ENCODE measurements at places on chromosomes 7 and 10. TPM values are rescaled to one million over a fixed set of nuclear protein-coding genes. Genes with fewer than 3 reads are reported as not detected.

The AGAP6 gene
- 8.1 TPM for total RNA-seq

The SCRN1 gene
- 55.4 TPM for total RNA-seq

The DENND2A gene
- total RNA-seq: 0.64 TPM

The IL15RA gene
- total RNA-seq: 2.3 TPM

The TMEM176A gene
- total RNA-seq: not detected

The CTAGE4 gene
- not detected for total RNA-seq

The HOXA6 gene
- total RNA-seq: 1.7 TPM

All from A549 treated with AZD2906 at 1 μM for 4 hours (cell line).